Motor neuron (in vitro differentiated cells): ENCODE measurements at places on chromosomes 5 and 9.
A peak's percentile ranks its signal among the peaks of the same experiment; 100 is the strongest.

DNA sequence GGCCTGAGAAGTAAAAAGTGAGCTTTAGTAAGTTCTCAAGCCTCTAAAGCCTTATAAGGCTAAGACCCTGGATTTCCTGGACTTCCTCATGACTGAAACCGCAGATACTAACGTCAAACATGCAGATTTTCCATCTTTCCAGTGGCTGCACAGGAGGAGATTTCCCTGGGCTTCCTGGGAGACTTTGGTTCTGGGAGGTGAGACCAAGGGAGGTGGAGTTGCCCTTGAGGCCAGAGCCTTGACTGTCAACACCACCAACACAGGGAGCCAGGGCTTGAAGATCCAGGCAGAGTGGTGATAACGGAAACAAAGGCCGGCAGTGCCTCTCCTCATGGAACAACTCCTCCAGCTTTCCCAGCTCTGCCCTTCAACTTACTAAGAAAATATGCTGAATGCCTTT is 144.7 kb upstream of the LRRTM2 start:
- ATAC-seq, result no peak

GRCh38 chr9:132183715-132184114 is 21.9 kb downstream of the NTNG2 start:
- no peak for ATAC-seq

DNA sequence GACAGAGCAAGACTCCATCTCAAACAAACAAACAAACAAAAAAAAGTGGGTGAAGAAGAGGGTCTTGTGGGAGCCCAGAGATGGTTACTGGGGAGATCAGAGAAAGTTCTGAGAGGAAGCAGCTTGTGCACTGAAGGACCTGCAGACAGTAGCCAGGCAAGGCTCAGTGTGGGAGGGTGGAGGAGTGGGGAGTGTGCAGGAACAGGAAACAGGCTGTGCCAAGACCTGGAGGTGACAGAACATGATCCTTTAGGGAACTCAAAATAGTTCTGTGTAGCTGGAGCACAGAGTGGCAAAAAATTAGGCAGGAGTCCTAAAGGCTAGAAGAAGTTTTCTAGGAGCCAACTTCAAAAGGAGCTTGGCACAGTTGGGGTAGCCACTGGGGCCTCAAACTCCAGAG is 19.2 kb upstream of the NANS start:
- no peak for ATAC-seq

DNA sequence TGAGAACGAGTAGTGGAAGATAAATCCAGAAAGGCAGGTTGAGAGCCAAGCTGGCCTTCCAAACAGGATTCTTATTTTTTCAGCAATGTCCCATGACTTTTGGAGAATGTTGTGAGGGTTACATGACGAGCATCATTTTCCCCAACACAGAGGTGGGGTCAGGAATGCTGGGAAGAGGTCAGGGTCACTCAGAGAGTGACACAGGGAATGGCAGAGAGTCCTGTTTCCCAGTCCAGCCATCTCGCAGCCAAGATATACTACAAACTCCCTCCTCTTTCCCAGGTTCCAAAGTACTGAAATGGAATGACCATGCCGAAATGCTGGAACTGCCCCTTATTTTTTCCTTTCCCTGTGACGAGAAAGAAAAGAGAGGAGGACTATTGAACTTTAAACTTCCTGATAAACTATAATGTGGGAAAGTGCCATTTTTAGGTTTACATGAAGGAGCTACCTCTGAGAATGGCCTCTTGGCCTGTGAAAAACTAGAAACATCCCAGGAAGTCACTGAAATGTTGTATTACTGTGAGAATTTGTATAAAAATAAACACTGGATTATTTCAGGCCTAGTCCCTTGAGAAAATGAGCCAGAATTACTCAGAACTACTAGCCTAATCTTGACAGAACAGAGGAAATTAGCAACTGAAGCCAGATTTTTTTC is 420.4 kb downstream of the CETN3 start:
- no peak for ATAC-seq

GRCh38 chr5:139646912-139647505 is 1.1 kb upstream of the CXXC5 start:
- no peak for ATAC-seq

- no peak for ATAC-seq
Observed at GRCh38 chr5:180591311-180591887, at the start of gene SCGB3A1. Gene SCGB3A1, minus strand, starts transcription at chr5:180591499. Its CDS starts 37 bp downstream, at chr5:180591462.

GRCh38 chr9:6782981-6783380 is 25.2 kb downstream of the KDM4C start:
- no peak for ATAC-seq

DNA sequence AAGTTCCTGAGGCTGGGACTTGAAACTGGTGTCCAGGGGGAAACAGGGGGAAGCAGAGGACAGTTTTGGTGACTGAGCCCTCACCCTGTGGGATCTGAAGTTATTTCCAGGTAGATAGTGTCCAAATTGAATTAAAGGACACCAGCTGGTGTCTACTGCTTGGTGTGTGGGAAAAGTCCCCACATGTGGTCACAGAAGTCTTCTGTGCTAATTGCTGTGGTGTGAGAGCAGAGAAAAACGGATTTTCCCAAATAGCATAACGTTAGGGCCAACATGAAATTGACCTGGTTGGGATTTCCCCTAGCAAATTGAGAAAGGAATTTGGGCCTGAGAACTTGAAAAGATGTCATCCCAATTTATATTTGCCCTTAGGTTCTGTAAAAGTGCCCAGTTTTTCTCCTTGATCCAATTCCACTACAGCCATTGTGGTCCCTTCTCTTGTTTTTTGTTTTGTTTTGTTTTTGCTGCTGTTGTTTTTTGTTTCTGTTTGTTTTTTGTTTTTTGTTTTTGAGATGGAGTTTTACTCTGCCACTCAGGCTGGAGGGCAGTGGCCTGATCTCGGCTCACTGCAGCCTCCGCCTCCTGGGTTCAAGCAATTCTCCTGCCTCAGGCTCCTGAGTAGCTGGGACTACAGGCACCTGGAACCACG is 5.6 kb upstream of the STARD4 start:
- no peak for ATAC-seq

GRCh38 chr9:677461-678097 is 163.9 kb upstream of the DMRT1 start:
- ATAC-seq, result peak; percentile 61

GRCh38 chr9:126880226-126880946 is 19.9 kb downstream of the ZBTB34 start:
- no peak for ATAC-seq

GRCh38 chr5:14450018-14450524 is 131.5 kb upstream of the OTULINL start:
- peak; percentile 57 for ATAC-seq

- no peak for ATAC-seq
Observed at GRCh38 chr5:28961816-28962215, 1923.4 kb upstream of the CDH9 start.

GRCh38 chr9:6811436-6811835 is 53.7 kb downstream of the KDM4C start:
- ATAC-seq, result no peak

- no peak for ATAC-seq
Observed at GRCh38 chr9:128523199-128523925, 18.8 kb downstream of the GLE1 start.

DNA sequence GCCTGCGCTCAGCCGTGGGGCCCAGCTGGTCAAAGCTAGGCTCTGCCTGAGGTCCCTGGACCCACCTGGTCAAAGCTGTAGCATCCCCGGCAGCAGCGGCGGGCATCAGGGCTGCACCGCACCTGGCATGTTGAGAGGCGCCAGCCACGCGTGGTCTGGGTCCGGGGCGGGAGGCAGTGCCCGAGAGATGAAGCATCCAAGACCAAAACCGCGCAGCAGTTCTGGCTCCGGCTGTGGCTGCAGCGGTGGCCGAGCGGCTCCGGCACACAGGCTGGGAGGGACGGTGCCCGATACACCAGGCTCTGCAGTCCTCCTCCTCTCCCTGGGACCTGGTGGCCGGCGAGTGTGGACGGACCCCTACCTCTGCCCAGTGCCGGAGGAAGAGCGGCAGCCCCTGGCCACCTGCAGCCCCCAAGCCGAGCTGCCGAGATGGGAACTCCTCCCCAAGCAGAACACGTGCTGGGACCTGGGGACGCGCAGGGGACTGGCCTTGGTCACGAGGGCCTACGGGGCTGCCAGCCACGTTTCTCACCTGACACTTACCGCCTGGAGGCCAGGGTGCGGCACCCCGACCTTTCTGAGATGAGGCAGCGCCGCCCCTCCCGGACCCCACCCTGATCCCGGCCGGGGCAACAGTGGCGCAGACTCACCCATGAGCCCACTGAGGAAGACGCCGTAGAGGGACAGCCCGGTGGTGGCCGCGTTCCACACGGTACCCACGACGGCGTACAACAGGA is 33.0 kb downstream of the SLC9A3 start:
- ATAC-seq, result no peak

DNA sequence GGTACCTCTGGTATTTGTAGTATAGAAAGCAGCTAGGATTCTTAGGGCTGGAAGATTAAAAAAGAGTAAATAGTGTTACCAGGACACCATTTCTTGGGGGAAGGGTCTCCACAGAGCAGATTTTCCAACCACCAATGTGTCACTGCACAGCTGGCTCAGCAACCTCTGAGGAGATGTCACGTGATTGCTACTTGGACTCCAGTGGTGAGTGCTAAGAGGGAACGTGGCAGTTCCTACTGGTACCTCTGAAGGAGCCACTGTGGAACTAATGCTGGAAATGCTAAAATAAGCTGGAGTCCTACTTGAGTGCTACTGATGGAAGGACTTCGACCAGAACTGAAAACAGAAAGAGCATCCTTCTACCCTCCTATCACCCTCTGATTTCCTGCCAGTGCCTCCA is 36.1 kb upstream of the SPDL1 start:
- peak; percentile 66 for ATAC-seq
